Globus pallidus (tissue), 1 donor: ENCODE measurements at places on chromosomes 5 and 9.

- DNase-seq, result no peak
These were observed 1.9 kb upstream of the FIBCD1 start for GRCh38 chr9:130940693-130941576.

DNA sequence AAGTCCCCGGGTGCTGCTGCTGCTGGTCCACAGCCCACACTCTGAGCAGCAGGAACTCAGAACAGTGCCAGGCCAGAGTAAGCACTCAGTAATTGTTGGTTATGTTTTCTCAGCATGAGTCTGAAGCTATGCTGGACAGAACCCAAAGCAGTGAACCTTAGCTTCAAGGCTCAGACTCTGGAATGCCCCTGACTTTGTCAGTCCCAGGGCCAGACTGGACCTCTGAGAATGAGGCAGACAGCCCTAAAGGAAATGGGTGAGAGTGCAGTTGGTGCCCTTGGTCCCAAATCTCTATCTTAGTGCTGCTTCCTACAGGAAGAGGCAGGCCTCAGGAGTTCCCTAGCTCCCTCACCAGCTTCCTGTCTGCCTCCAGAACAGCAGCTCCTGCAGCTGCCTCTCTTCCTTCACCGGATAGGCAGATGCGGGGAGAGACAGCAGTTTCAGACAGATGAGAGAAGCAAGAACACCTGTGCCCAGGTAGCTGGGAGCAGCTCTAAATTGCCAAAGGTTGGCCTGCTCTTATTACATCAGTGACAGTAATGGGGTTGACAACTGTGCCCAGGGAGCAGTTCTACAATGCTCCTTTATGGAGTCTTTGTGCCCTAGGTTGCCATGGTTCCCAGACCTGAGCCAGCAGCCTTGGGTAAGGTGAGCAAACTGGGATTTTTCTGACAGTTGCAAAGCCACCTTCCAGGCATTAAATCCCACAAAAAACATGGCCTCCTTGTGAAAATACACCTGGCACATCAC lies 82.2 kb upstream of the CXCL14 start:
- no peak for DNase-seq

DNA sequence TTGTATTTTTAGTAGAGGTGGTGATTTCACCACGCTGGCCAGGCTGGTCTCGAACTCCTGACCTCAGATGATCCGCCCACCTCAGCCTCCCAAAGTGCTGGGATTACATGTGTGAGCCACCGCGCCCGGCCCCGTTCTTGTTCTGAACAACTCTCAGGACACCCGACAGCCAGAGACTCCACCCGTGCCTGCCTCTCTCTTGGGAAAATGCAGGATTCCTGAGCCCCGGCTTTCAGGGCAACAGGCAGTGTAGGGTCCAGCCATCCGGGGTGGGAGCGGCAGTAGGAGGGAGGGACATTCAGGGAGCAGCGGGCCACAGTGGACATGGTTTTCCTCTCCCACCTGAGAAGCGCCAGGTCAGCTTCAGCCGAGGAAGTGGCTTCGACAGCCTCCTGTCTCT lies 34.4 kb downstream of the NCS1 start:
- no peak for DNase-seq

- no peak for DNase-seq
These were observed 482.4 kb upstream of the SGCD start for GRCh38 chr5:155844542-155844941.

GRCh38 chr5:17216974-17217492 lies 398 bp upstream of the BASP1 start:
- no peak for DNase-seq

DNA sequence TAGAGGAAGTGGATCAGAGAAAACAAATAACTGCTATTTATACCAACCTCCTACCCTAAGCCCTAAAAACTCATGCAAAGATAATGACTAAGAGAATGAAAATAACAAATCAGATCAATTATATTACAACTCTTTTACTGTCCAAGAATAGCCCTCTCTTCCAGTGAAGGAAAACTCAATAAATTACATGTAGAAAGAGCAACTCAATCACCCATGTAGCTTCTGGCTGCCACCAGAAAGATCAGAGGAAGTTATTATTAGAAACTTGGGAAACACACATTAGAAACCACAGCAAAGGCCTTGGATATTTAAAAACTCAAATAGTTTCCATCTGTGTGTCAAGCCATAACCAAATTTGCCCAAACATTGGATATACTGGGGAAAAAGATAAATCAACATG lies 134.0 kb upstream of the TARS1 start:
- no peak for DNase-seq

DNA sequence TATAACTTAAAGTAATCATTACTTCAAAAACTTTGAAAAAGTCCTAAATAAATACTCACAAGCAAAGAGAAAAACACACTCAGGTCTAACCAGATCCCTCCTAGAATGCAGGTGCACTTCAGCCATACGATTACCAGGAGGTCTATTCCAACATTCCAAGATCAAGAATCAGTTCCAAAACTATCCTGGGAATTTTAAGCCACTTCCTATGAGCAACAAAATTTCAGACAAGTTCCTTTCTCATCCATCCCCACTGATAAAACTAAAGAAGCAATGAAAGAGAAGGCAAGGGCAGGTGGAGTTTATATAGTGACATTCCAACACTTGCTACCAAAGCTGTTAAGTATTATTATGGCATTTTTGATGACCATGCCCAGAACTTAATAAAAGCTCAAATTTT lies 29.6 kb downstream of the MLLT3 start:
- no peak for DNase-seq

GRCh38 chr5:120219988-120220387 lies 244.1 kb upstream of the PRR16 start:
- no peak for DNase-seq

DNA sequence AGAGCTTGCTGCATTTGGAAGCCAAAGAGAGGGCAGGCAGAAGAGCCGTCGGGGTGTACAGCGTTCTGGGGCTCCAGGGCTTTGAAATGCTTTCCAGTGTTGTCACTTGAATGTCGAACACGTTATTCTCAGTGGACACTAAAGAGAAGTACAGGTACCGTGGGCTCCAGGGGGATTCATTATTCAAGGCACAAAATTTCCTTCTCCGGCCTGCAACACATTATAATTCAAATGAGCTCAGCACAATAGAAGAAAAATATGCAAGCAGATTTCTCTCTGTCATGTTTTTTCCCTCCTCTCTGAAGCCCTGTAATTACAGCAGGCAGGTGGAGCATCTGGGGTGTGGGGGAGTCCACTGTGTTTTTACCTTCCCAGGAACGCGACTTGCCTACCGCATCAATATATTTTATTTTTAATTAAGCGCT lies 293.1 kb downstream of the ZSWIM6 start:
- no peak for DNase-seq

- DNase-seq, result no peak
These were observed 48.9 kb upstream of the TDRD7 start for GRCh38 chr9:97362777-97363545.

GRCh38 chr9:129318121-129319075 lies 140.3 kb upstream of the IER5L start:
- DNase-seq, result no peak
